ENCODE measurements at places on chromosomes 6 and 20. TPM values are rescaled to one million over a fixed set of nuclear protein-coding genes. Genes with fewer than 3 reads are reported as not detected.

DNA sequence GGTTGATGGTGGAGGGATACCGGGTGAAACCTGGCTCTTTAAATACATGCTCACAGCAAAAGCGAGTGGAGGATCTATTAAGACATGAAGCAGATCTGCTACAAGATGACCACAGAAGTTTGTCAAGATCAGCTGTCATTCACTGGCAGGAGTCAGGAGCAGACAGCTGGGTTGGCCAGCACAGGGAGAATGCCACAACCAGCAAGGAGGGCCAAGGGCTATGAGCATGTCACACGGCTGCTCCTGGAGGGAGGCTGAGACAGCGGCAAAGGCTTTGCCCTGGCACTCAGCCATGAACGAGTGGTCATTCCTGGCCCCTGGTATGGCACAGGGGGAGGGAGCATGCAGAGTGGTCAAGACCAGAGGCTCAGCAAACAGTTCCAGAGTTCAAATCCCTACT is 77.6 kb downstream of the POPDC3 start:
- DNase-seq: no peak

DNA sequence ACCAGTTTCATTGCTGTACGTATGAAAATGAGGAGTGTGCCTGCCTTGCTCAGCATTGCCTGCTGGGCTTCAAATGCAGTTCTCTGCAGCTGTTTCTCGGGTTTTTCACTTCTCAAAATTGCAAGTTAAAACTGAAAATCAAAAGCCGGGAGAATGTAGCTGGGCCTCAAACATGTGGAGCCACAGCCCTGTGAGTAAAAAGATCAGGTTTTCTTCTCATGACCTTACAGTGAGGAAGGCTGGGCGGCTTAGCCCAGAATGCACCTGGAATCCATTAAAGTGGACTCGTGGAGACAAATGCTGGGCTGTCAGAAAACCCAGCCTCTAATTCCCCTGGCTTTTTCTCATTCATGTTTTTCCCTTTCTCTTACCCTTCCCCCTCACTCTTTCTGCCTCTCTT is 34.4 kb downstream of the DSE start:
- DNase-seq: peak; percentile 67

DNA sequence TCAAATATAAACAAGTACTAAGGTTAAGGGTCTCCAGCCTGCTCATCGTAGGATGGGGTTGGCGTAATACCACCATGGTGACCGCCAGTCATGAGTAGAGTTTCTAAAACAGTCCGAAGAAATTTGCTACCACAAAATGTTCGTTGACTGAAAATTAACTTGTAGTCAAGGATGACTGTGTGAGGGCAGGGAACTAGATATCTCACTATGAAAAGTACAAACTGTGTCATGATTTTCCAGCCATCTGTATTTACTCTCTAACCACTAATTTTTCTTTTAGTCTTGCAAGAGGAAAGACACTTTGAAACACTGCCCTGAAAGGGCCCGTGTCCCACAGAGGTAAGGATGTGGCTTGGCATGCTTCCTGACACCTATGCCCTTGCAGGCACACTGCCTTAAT is 99.7 kb downstream of the IRF4 start:
- no peak for DNase-seq

DNA sequence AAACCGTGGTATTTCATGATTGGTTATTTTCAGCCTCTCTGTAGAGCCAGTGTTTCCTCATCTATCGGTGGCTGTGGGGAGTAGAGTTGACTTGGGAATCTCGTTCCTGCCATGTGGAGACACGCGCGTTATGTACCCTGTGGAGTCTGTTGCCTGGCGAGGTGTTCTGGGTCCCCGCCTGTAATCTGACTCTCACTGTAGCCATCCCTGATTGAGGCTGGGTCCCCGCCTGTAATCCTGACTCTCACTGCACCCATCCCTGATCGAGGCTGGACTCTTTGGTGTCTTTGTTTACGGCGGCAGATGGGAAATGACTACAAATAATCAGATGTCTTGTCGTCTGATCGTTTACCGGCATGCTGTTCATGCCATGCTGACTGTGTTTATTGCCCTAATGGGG is 153.9 kb downstream of the DTNBP1 start:
- DNase-seq: no peak

DNA sequence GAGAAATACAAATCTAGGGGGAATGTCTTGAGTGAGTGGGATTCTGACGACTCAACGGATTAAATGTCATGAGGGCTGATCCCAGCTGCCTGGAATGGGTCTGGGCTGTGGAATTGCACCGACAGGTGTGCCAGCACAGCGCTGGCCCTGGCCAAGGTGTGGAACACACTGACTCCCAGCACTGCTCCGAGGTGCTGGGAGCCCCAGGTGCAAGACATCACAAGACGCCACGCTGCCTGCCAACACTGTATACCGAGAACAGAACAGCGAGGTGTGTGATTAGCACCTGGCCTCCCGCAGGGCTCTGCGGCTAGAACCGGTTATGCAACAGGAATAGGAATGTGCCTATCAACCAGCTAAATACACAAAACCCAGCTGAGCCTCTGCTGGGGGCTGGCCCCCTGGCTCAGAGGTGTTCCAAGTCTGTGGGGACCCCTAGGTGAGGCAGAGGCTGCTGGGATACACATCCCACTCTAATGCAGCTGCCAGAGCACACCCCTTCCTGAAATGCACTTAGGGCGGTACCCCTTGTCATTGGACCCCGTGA is 24.8 kb upstream of the APMAP start:
- DNase-seq: peak; percentile 51

GRCh38 chr6:143346004-143346403 is 104.5 kb downstream of the ADAT2 start:
- DNase-seq: no peak

DNA sequence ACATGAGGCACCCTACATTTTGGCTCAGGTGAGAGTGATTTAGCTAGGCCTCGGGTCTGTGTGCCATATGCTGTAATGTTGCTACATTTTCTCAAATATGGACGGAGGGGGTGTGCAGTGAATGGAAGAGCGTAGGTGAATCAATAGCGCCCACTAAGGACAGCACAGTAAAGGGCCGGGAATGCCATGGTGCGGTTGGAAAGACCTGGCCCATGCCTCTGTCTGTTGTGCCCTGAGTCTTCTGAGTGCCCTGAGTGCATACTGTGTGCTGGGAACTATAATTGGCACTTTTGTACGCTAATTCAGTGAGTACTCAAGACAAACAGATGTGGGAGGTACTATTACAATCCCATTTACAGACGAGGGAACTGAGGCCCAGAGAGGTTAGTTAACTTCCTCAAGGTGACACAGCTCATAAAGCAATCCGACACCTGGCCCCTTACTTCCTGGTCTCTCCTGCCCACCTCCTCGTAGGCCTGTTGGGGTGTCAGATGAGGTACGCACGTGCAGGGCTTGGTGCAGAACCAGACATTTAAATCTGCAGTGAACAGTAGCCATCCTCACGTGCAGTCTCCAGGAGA is 17.3 kb downstream of the SLC22A1 start:
- DNase-seq: no peak

GRCh38 chr20:9392892-9393857 is 121.2 kb upstream of the LAMP5 start:
- DNase-seq: peak; percentile 74

GRCh38 chr6:113881478-113881980 is 24.4 kb downstream of the MARCKS start:
- no peak for DNase-seq

- DNase-seq: no peak
Measured at GRCh38 chr20:61841966-61842365, 223.7 kb downstream of the TAF4 start.

DNA sequence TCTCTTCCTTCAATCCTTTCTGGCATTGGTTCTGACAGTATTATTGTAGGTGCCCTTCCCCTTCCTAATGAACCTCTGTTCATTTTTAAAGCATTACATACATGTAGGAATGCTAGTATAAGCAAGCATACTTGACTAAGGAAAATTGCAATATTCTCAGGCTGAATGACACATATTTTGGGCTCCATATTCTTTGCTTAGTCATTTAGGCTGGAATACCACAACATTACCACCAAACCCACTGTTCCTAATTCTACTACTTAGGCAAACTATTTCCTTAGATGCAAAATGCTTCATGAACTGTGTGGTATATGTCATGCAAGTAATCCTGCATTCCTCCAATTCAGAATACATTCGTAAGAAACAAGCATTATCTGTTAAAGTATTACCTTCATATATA is 113.9 kb downstream of the PRDM1 start:
- DNase-seq: no peak

DNA sequence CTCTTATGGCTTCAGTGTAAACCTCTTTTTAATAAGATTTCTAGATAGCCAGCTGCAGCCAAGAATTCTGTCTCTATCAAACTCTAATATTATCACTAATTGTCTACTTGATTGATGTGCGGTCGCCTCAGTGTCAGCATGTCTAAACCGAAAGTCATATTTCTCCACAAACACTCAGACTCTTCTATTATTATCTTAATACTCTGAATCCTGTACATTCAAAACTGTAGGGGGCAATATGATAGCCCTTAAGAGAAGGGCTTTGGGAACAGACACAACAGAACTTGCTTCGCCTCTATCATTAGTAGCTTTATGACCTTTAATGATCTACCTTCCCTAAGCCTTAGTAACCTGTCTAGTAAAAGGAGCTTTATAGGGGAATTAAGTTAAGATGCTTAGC is 379.7 kb upstream of the PTCHD4 start:
- DNase-seq: no peak

DNA sequence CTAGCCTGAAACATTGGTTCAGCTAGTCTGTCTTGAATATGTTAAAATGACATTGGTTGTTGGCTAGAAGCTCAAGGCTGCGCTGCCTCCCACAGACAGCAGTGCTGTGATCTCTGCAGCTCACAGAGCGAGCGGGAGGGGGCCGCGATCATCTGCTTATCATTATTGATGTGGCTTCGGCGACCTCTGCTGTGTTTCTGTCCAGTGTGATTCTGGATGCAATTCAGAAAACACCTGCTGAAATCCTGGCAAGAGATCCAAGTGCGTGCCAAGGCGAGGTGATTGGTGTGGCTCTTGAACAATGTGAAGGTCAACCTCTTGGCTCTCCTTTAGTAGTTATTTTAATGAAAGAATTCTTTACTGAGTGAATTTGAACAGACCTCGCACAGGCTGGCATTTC is 142.3 kb upstream of the SASH1 start:
- DNase-seq: no peak

DNA sequence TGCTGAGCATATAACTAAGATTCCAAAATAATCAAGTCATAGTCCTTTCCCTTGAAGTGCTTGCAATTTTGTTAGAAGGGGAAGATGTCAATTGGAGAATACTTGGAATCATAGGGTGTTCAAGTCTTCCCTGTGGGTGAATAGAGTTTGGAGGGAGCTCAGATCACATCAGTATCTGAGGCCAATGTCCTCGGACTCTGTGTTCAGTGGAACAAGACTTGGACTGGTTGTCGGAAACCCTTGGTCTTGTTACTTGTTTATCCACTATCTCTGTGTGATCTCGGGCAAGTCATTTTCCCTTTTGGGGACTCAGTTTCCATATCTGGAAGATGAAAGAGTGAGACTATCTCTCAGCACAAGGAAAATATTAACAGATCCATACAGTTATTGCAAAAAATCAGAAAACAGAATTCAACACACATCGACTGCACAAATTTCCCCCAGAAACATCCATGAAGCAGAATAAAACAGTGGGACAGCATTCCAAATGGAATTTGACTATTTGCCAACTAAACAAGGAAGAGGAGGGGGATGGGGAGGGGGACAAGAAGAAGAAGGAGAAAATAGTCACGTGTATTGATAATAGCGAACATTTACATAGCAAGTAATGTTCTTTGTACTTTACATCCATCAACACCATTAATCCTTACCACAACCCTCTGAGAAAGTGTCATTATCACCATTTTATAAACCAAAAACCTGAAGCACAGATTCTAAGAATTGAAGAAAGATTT is 3.9 kb upstream of the EDEM2 start:
- no peak for DNase-seq

- no peak for DNase-seq
Measured at GRCh38 chr6:37260444-37260843, 2.5 kb upstream of the TMEM217 start.

GRCh38 chr20:5402903-5403531 is 86.3 kb upstream of the PROKR2 start:
- no peak for DNase-seq

DNA sequence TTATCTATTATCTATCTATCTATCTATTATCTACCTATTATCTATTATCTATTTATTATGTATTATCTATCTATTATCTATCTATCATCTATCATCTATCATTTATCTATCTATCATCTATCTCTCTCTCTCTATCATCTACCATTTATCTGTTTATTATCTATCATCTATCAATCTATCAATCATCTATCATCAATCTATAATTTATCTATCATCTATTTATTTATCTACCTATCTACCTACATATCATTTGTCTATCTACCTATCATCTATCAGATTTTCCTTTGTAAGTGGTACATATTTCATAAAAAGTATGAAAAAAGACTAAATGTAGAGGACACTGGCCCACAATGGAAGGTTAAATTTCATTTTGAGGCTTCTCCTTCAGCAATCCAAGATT is 212.1 kb upstream of the EXOC2 start:
- no peak for DNase-seq

DNA sequence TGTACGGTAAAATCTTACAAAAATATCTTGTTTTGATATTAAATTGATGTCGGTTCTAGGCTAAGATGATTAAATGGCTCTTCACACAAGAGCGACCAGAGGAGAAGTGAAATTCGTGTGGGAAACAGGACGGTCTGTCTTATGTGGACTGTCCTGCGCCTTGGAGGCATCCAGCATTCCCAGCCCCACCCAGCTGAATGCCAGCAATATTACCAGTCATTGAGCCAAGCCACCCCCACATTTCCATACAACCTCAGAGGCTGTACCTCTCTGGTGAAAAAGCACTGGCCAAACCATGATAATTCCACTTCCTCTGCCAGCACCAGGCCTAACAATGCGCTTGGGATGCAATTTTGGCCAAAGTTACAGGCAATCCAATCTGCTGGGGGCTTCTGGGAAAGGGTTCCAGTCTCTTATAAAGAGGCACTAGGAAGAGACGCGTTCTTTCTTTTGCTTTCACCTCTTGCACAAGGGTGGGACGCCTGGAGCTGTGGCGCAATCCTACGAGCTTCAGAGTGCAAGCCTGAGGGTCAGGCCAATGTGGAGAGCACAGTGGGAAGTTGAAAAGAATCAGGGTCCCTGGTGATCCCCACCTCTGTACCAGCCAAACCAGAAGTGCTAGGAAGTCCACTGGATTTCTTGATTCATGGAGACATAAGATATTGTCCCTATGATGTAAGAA is 213.1 kb downstream of the PREX1 start:
- DNase-seq: peak; percentile 33

- DNase-seq: no peak
Measured at GRCh38 chr6:128235556-128235955, 284.8 kb downstream of the PTPRK start.

EYA2 gene
- total RNA-seq: 24.4 TPM

MYLK2 gene
- total RNA-seq: 0.27 TPM

CD109 gene
- total RNA-seq: 14.8 TPM

LRRC1 gene
- 19.5 TPM for total RNA-seq

SUMO4 gene
- 7.1 TPM for total RNA-seq

PMEPA1 gene
- total RNA-seq: 26.3 TPM

F13A1 gene
- 231 TPM for total RNA-seq

MED23 gene
- total RNA-seq: 32.5 TPM

GGTLC1 gene
- not detected for total RNA-seq

Measured in sciatic nerve (tissue), 2 donors.